ENCODE measurements at places on chromosomes 13 and 19.

DNA sequence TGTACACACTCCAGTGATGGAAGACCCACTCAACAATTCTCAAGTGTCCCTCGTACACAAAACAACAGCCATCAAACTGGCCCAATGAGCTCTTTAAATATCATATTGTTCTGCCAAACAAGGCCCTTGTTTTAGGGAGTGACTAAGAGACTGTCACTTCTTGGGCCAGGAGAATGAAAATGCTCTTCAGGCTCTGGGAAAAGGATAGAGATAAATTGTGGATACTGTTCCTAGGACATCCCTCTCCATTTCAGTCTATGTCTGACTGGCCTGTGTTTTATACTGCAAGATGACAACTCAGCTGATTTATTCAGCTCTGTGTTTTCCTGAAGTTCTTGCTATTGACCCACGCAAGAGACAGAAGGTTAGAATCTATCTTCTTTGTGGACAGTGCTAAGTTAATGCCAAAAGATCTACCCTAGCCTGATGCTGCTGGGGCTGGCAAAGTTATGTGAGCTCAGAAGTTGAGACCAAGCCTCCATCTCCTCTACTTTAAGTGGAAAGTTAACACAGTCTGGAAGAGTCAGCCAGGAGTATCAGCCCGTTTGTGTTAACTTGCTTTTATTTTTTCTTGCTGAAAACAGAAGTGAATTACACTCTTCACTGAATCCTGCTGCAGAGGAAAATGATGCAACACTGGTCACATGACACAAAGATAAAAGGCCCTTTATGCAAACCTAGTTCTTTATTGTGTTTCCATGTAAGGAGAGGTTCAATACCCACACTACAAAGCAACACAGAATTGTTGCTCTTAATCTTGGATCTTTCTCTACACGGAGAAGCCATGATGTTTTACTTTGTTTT is 14.6 kb downstream of the FRY start:
- no peak for DNase-seq

GRCh38 chr13:110490009-110490770 is 71.3 kb downstream of the RAB20 start:
- DNase-seq: no peak

DNA sequence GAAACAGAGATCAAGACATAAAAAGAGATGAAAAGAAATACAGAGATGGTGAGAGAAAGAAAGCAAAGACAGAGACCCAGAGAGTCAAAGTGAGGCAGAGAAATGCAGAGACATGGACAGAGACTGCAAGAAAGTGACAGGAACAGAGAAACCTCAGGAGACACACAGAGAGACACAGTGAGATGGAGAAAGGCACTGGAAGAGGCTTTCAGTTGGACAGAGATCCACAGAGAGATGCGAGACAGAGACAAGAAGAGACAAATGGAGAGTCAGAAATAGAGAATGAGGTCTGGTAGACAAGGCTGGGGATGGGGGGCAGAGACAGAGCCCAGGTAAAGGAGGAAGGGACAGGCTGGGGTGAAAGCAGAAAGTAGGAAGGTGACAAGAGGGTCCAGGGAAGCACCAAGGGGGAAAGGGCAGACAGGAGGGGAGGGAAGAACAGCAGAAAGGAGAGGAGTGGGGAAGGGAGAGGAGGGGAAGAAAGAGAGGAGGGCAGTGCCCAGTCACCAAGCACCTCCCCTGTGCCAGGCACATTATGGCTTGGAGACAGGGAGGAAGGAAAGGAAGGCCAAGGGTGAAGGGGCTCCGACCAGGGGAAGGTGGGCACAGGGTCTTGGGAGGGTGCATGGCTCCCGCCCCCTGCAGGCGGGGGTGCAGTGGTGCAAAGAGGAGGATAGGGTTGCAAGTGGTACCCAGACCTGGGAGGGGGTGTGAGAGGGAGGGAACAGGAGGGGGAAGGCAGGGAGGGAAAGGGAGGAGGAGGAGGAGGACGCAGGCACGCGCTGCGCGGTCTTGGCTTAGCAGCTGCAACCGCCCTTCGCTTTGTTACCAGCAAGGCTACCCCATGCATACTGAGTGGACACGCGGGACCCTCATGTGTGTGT is 38.4 kb downstream of the DEDD2 start:
- DNase-seq: no peak

DNA sequence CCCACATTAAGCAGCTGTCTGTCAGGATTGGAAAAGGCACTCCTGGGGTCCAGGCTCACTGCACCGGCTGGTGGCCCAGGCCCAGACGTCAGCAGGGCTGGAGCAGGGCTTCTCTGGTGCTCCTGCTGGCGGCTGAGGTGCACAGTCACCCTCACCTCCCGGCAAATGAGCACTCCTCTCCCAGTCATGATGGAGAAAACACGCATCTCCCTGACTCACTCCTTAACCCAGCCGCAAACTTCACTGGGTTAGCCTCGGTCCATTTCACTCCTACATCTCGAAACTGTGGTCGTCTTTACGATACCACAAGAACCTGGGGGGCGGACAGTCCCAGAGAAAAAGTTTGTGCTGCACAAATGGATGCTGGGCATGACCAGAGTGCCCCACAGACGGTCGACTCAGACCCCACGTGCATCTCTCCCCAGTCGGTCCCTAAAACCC is 3.3 kb upstream of the RASA3 start:
- no peak for DNase-seq

DNA sequence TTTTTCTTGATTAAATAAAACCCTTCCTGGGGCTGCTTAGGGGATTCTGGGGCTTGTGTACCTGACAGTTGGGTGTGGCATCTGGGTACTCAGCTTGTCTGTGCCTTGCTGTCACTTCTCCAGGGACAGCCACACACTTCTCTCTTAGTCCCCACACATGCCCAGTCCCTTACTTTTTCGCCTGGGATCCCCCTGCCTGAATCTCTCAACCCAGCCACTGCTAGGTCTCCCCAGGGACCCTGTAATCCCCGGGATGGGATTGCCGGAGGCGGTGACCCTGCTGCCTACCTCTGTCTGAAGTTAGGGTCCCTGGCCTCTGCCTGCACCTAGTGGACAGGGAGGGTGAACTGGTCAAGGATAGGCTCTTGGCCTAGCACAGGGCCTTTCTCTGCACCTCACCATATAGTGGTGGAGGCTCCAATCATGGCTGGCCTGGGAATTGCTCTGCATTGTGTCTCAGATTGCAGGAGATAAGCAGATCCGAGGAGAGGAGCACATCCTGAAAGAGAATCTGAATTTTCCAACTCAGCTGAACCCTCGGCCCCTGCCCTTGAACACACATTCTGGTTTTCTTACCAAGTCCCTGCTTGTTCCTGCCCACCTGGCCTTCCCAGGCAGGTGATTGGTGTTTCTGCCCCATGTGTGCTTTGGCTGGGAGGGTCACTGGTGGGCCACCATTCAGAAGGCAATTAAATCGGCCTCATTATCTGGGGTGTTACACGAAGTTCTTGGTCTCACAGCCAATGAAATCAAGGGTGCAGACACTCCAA is 8.7 kb upstream of the ZNF492 start:
- DNase-seq: no peak

GRCh38 chr13:43006893-43007631 is 15.0 kb upstream of the EPSTI1 start:
- DNase-seq: no peak
